ENCODE measurements at places on chromosomes 2 and 18.

- DNase-seq, result no peak
Observed at GRCh38 chr18:51070545-51070944, 40.5 kb downstream of the SMAD4 start.

GRCh38 chr18:61127714-61128467 lies 205.3 kb upstream of the CDH20 start:
- DNase-seq, result no peak

DNA sequence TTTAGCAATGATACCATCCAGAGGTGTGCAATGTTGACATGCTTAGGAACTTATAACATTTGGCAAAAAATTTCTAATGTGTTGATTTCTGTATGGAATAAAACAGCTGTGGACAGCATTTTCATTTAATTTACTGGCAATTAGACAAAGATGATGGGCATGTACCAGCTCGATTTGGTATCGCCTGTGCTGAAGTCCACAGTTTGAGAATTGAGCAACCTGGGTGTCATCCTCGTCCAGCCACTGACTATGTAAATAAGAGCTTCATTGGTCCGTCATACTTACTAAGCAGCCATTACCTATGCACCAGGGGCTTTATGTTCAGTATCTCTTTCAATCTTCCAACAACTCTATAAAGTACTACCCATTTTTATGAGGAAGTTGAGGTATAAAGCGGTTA lies 24.6 kb upstream of the ACAA2 start:
- DNase-seq, result no peak

DNA sequence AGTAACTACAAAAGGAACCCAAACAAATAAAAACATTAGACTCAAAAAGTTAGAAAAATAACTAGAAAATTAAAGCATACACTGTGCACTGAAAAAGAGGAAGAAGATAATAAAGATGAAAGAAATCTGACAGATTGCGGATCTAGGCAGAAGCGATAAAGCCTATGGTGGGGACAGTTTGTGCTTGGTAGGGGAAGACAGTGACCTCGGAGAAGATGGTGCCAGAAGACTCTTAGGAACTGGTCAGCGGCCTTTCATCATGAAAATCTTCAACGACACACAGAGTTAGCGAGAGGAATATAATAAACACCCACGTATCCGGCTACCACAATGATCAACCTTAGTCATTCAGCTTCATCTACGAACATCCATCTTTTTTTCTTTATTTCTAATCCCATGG lies 180.5 kb downstream of the HDAC4 start:
- no peak for DNase-seq

DNA sequence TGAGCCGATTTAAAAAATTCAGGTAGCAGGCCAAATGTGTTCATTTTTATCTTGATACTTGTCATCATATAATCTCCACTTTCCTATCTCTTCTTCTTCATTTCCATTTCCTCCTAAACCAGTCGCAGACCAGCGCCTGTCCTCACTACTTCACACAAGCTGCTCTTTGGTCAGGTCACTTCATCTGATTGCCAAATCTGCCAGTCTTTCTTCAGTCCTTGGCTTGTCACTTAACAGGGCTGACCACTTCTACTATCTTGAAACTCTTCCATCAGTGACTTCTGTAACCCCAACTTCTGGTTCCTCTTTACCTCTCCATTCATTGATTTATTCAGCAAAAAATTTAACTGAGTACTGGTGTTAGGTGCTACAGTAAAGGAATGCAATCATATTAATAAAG lies 18.0 kb upstream of the SPRED2 start:
- no peak for DNase-seq

GRCh38 chr2:46411245-46411641 lies 68.1 kb upstream of the TMEM247 start:
- no peak for DNase-seq

- DNase-seq, result no peak
Observed at GRCh38 chr2:239821694-239822075, 203.5 kb downstream of the NDUFA10 start.

- DNase-seq, result no peak
Observed at GRCh38 chr2:190340369-190340768, 3.0 kb upstream of the INPP1 start.

DNA sequence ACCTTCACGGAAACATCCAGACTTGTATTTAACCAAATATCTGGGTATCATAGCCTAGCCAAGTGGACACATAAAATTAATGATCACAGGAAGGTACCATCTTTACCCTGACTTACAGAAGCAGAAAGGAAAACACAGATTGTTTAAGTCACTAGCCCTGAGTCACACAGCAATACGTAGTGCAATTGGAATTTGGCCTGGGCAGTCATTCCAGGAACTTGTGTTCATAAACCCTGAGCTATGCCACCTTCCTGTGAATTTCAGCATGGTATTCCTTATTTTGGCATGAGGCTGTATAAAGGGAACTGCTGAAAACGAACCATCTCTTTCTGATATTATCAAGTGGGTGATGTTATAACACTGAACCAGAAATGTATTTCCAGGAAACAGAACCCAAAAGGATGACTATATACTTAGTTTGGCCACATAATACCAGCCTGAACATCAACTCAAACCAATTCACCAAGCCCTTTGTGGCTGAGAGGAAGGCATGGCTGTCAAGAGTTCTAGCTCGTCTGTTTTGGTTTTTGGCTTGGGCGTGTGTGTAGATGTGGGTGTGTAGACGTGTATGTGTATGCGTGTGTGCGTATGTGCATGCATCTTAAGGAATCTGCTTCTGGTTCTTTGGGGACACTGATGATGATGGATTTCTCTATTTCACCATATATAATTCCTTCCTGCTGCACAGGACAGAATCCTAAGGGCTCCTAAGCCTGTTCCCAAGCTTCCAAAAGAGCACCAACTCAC lies 533.4 kb upstream of the ID2 start:
- DNase-seq, result no peak

- DNase-seq, result no peak
Observed at GRCh38 chr2:164717000-164717803, 95.9 kb upstream of the GRB14 start.

DNA sequence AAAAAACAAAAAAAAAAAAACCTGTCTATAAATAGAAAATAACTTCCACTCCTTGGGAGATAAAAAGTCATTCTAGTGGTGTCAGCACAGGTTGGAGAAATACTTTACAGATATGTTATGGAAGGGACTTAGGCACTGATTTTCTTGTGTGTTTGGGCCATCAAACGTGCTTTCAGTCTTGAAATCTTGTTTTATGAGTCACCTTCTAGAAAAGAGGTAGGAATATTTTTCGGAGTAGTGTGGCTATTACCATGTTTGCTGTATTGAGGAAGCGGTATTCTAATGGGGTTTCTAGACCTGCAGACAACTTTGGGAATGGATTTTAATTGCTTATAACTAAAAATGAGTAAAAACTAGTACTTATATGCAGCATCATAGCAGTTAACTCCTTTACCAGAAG lies 12.0 kb downstream of the HNMT start:
- no peak for DNase-seq

- DNase-seq, result no peak
Observed at GRCh38 chr2:84799772-84800171, 81.1 kb downstream of the TRABD2A start.

DNA sequence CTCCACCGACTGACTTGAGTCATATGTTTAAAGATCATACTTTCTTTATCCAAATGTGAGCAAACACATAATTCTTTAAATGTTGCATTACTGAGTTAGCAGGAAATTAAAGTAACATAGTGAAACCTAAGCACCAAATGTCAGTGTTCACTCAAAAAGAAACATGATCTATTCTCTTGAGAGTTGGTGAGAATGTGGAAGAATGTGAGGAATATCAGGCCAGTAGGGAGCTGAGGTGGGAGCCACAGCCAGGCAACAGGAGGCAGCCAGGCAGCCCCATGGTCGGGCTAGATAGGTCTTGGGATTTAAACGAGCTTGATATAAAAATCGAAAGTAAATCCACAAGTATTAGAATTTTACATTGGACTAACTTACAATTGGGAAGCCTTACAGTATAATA lies 198.1 kb upstream of the SH3BP4 start:
- no peak for DNase-seq

DNA sequence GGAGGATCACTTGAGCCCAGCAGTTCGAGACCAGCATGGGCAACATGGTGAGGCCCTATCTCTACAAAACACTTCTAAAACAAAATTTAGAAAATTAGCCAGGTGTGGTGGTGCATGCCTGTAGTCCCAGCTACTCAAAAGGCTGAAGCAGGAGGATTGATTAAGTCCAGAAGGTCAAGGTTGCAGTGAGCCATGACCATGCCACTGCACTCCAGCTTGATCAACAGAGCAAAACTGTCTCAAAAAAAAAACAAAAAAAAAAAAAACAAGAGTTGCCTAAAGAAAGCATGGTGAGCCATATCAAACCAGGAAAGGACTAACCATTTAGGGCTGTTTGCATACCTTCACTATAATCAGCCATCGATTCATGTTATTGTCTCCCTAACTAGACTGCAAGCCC lies 4.5 kb downstream of the CLASP1 start:
- no peak for DNase-seq

DNA sequence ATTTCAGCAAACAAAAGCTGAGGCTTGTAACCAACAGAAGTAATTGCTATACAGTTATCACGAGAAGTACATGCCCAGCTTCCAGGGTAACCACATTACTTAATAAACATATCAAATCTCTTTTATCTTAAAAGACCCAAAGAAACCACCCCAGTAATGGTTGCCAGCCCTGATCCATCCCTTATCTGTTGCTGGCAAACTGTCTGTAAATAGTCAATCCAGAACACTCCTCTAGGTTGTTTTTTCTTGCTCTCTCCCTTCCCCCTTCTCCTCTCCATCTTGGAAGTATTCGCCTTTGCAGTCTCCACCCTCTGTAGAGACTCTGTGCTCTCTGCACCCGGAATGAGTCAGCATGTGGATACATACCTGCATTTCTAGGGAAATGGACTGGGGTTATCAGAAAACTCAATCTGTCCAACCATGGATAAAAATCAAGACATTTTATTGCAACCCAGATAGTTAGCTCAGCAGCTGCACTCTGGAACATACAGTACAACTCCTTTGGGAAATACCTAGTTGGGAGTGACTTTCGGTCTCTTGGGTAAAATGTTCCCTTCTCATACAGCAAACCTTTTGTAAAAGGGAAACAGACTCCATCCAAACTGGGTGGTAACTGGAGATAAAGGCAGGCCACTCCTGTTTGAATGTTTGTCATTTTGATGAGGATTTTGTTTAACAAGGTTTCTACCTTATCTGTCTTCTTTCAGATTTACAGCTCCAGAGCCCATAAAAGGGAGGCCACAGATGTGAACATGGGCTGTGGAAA lies 123.5 kb upstream of the FOSL2 start:
- no peak for DNase-seq

DNA sequence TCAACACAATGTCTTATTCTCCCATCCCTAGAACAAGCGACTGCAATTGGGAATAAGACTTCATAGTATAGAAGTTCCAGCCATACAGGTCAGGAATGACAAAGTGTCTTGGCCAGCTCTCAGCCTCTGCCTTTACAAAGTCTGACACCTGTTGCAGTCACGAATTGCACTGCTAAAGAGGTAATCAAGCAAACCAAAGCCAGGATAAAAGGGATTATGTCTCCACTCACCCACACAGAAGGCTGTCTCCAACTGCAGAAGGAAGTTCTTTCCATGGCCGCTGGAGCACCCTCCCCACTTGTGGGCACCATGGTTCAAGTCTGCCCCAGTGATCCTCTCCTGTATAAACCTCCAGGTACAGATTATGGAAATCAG lies 114.8 kb upstream of the PKDCC start:
- no peak for DNase-seq

GRCh38 chr2:121650315-121650930 lies 1.2 kb upstream of the CLASP1 start:
- no peak for DNase-seq

DNA sequence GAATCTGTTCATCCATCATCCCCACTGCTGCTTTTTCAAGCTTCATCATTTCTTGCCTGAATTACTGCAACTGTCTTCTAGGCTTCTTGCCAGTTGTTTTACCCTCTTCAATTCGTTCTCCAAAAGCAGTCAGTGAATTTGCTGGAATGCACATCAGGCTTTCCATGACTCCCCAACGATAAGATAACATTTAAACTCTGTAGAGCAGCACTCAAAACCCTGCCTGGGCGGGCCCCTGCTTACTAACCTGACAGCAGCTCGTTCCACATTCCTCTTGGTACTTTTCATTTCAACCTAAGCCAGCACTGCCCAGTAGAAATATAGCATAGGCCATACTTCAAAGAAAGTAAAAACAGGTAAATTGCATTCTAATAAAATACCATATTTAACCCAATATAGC lies 342.9 kb downstream of the SUCLG1 start:
- no peak for DNase-seq

GRCh38 chr2:95296880-95297487 lies at the start of gene KCNIP3:
KCNIP3 (plus strand) TSS chr2:95297347; CDS start chr2:95297439, 92 bp downstream.
- DNase-seq, result no peak

DNA sequence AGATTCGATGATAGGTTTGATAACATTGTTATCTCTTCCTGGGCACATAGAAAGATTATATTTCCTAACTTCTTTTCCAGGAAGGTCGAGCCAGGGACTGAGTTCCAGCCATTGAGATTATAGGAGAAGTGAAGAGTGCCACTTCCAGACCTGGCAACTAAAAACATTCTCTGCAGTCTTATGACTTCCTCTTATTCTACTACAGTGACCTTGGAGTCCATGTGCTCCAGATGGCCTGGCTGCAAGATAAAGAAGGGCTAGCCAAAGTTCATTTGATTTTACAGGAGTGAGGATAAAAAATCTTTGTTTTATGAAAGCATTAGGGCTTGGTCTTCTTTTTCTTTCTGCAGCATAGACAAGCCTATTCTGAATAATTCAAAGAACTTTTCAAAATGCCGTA lies 363.0 kb downstream of the FSIP2 start:
- no peak for DNase-seq

DNA sequence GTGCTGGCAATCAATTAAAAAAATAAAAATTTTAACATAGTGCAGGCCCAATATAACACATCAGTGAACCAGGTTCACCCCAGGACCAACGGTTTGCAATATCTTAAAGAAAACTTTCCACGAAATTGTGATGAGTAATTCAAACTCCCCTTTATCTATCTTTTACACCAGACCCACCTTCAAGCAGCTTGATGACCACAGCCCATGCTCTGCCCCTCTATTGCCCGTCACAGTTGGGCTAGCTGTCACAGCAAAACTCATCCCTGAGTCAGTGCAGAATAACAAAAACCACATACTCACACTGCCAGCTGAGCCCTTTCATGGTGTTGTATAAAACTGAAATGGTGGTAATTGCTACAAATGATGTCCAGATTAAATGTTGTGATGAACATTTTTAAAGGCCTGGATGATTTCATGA lies 112.5 kb upstream of the CREB1 start:
- no peak for DNase-seq

DNA sequence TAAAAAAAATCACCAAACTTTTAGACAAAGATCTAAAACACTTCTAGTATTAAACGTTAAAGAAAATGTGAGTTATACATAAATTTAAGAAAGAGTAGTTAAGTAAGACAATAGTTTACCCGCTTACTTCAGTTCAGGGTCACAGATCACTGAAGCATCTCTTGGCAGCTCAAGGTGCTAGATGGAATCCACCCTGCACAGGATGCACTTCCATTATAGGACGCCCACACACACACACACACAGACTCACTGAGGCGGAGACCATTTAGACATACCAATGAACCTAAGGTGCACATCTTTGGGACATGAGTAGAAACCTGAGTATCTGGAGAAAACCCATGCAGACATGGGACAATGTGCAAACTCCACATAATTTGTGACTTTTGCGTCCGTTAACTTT lies 630.6 kb upstream of the ZNF804A start:
- no peak for DNase-seq

GRCh38 chr18:80109676-80110078 lies 615 bp downstream of the ADNP2 start:
- DNase-seq, result no peak
